ENCODE measurements at places on chromosomes 3 and 15. TPM values are rescaled to one million over a fixed set of nuclear protein-coding genes. Genes with fewer than 3 reads are reported as not detected.

DNA sequence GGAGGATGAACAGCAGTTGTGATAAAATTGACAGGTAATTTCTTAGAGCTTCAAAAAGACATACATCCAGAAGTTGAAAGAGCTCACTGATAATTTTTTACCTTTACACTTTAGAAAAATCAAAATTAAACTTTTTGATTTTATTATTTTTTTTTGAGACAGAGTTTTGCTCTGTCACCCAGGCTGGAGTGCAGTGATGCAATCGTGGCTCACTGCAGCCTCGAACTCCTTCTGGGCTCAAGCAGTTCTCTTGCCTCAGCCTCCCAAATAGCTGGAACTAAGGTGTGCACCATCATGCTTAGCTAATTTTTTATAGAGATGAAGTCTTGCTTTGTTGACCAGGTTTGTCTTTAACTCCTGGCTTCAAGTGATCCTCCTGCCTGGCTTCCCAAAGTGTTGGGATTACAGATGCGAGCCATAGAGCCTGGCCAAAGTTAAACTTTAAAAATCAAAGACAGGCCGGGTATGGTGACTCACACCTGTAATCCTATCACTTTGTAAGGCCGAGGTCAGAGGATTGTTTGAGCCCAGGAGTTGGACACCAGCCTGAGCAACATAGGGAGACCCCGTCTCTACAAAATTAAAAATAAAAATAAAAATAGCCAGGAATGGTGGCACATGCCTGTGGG is 21.7 kb downstream of the PLA2G4F start:
- H3K36me3 ChIP-seq: no peaks in the 10 kb centered on the region
- H3K4me1 ChIP-seq: peaks cover 10% of the 10 kb centered on the region
- no peak overlapping the region for H3K27ac ChIP-seq
- no peak for DNase-seq
- H3K27me3 ChIP-seq: peaks cover 10% of the 10 kb centered on the region
- no peak overlapping the region for H3K4me3 ChIP-seq

XYLB gene
- 9.9 TPM for total RNA-seq

GPR171 gene
- 191 TPM for total RNA-seq

- H3K4me1 ChIP-seq: no peaks in the 10 kb centered on the region
- H3K27ac ChIP-seq: no peak overlapping the region
- H3K36me3 ChIP-seq: peaks cover 70% of the 10 kb centered on the region
These were observed 43.3 kb downstream of the UBXN7 start for GRCh38 chr3:196388956-196389355.

DNA sequence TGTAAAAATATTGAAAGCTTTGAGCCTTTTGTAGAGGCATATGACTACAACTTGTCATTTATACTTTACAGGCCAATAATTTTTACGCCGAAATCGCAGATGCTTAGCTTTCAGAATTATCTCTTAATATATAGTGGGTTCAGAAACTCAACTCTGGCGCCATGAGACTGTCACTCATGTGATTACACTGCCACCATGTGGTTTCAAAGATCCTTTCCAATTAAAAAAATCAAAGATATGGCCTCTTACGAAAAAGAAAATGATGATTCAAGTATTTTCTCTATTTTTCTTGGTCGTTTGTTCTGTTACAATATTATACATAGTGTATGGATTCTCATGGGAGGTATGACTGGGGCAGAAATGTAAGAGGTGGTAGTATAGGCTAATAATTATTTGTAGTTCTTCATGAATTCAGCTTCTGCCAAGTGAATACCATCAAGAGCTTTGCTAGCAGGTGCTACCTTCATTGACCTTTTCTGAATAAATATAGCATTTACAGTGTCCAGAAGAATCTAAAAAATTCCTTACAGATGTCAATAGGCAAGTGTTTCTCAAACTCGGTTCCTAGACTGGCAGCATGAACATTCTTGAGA is 751.7 kb upstream of the GOLIM4 start:
- no peak overlapping the region for H3K27ac ChIP-seq
- H3K36me3 ChIP-seq: no peaks in the 10 kb centered on the region
- no peak overlapping the region for H3K4me3 ChIP-seq
- H3K27me3 ChIP-seq: no peaks in the 10 kb centered on the region
- DNase-seq: no peak

DNA sequence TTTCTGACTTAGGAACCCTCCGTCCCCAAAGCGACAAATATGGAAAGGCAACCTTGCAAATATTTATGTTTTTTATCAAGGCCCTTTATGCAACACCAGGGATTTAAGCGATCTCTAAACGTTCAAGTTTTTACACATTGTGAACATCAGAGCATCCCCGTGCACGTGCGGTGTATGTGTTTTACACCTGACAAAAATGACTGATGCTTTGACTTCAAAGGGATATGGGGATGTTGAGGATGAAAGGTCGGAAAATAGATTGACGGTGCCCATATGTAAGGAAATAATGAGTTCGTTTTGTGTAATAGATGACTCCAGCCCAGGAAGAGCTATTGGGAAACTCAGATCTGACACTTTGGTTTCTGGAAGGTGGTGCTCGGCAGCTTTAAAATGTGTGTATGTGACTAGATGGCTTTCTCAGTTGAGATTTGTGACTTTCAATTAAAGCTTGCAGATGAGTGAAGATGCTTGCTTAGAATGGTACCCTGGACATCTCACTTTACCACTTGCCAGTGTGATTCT is 866 bp downstream of the SLC49A4 start:
- peak overlapping the region; percentile 24 for H3K27ac ChIP-seq
- peak overlapping the region; percentile 69 for H3K4me3 ChIP-seq
- H3K27me3 ChIP-seq: no peaks in the 10 kb centered on the region
- H3K36me3 ChIP-seq: peaks cover 9% of the 10 kb centered on the region
- peaks cover 39% of the 10 kb centered on the region for H3K4me1 ChIP-seq
- no peak for DNase-seq

GRCh38 chr3:98884675-98885371 is 16.7 kb downstream of the DCBLD2 start:
- no peak for DNase-seq
- H3K4me1 ChIP-seq: no peaks in the 10 kb centered on the region
- H3K27ac ChIP-seq: no peak overlapping the region
- H3K4me3 ChIP-seq: no peak overlapping the region
- H3K27me3 ChIP-seq: no peaks in the 10 kb centered on the region

DNA sequence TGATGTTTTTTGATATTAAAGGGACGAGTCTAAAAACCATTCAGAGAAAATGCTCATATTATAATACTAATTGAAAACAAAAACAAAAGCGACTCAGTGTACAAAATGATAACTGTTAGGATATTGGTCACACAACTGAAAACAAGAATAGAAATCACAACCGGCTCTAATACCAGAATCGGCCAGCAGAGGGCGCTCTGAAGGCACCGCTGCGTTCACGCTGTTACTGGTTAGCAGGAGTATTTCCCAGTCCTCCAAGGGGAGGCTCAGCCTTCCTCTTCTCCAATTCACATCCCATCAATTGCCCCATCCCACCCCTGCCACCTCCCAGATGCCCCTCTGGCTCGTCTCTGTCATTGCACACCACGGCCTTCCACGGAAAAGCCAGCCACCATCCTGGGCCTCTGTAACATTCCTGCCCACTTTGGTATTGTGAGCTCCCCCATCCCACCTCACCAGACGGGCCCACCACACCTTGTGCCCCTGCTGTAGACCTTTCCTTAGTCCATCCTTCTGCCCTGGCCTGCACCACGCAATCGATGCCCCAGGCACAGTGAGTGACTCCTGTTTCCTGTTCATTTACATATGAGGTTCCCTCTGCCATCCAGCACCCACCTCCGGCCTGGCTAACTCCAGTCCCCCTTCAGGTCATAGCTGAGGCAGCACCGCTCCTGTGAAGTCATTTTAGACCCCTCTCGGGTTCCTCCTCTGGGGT is 8.5 kb downstream of the FAM107A start:
- H3K4me1 ChIP-seq: no peaks in the 10 kb centered on the region
- peaks cover 3% of the 10 kb centered on the region for H3K27me3 ChIP-seq
- no peak overlapping the region for H3K4me3 ChIP-seq
- no peaks in the 10 kb centered on the region for H3K36me3 ChIP-seq
- H3K27ac ChIP-seq: peak overlapping the region; percentile 1

DNA sequence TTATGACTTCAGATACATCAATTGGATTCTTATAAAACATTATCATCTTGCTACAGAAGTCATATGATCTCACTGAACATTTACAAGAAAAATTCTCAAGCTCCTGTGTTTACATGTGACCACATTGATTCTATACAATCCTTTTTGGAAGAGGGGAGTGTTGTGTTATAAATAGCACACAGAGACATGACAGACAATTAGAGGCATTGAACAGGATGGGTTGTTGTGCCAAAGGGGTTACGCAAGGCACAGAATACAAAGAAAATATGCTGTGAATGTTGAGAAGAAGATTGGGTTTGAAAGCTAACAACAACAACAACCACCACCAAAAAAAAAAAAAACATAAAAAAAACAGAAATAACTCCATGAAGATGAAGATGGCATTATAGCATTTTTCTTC is 32.5 kb upstream of the TBL1XR1 start:
- H3K27ac ChIP-seq: no peak overlapping the region
- H3K36me3 ChIP-seq: peaks cover 3% of the 10 kb centered on the region
- H3K4me1 ChIP-seq: peaks cover 1% of the 10 kb centered on the region
- no peak overlapping the region for H3K4me3 ChIP-seq
- DNase-seq: no peak

GRCh38 chr3:192133271-192133670 is 594.1 kb downstream of the FGF12 start:
- H3K27ac ChIP-seq: no peak overlapping the region
- no peaks in the 10 kb centered on the region for H3K4me1 ChIP-seq
- no peaks in the 10 kb centered on the region for H3K36me3 ChIP-seq
- H3K4me3 ChIP-seq: no peak overlapping the region

- H3K4me3 ChIP-seq: no peak overlapping the region
- peaks cover 15% of the 10 kb centered on the region for H3K36me3 ChIP-seq
- peaks cover 32% of the 10 kb centered on the region for H3K27me3 ChIP-seq
These were observed 3.0 kb downstream of the ARHGAP31 start for GRCh38 chr3:119297169-119297568.

CLEC3B gene
- total RNA-seq: not detected

- no peaks in the 10 kb centered on the region for H3K27me3 ChIP-seq
- H3K4me3 ChIP-seq: no peak overlapping the region
- DNase-seq: no peak
- H3K27ac ChIP-seq: no peak overlapping the region
- peaks cover 20% of the 10 kb centered on the region for H3K4me1 ChIP-seq
These were observed 91.0 kb downstream of the CPN2 start for GRCh38 chr3:194259982-194260766.

GRCh38 chr3:38119821-38120692 is 16.9 kb downstream of the ACAA1 start:
- DNase-seq: no peak
- no peak overlapping the region for H3K4me3 ChIP-seq
- H3K27me3 ChIP-seq: no peaks in the 10 kb centered on the region
- H3K36me3 ChIP-seq: peaks cover 28% of the 10 kb centered on the region
- no peaks in the 10 kb centered on the region for H3K4me1 ChIP-seq

CELF6 gene
- total RNA-seq: 0.27 TPM

DNA sequence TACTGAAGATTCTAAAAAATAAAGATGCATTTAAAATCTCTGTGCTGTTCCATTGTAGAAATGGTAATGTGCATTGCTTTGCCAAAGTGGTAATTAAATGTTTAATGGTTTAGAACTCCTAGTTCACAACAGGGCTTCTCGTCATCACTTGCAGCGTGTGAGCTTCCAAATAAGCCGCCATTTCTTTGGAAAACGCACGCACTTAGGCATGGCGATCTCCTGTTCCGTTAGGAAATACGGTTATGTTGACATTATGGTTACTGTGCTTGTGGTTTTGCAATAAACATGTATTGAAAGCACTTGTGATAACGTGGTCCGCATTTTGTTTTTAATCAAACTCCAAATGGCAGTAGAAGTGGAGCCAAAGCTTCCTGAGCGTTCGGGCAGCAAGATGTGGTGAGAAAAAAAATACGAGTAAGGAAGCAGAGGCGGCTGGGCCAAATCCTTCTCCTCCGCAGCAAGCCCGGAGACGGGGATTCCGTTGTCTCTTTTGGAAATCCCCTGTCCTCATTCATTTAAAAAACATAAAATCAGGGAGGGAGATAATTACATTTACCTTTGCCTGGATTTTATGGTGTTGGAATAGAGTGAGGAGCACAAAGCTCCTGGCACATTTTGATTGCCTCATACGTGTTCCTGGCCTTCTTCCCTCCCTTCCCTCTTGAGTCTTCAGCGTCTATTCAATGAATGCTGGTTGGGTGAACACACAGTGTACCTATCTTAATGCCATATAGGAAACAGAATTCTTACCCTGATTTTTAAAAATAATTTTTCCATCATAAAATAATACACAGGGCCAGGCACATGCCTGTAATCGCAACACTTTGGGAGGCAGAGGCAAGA is 97.5 kb downstream of the SLC49A4 start:
- H3K27me3 ChIP-seq: peaks cover 11% of the 10 kb centered on the region
- no peak overlapping the region for H3K27ac ChIP-seq
- peaks cover 27% of the 10 kb centered on the region for H3K4me1 ChIP-seq
- no peaks in the 10 kb centered on the region for H3K36me3 ChIP-seq

DNA sequence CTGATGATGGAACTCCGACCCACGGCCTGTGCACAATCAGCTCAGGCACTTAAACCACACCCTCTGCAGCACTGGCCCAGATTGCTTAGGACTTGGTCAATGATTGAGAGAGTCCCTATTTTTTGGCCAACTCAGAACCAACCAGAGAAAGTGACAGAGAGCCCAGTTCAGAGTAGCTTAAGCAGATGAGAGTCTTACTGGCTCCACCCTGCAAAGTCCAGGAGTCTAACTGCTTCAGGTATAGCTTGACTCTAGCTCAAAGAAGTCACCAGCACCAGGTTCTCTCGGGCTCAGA is 20.1 kb downstream of the SLC6A20 start:
- no peak for DNase-seq
- H3K27ac ChIP-seq: no peak overlapping the region
- peaks cover 9% of the 10 kb centered on the region for H3K4me1 ChIP-seq
- H3K4me3 ChIP-seq: no peak overlapping the region
- H3K27me3 ChIP-seq: peaks cover 35% of the 10 kb centered on the region
- no peaks in the 10 kb centered on the region for H3K36me3 ChIP-seq

DNA sequence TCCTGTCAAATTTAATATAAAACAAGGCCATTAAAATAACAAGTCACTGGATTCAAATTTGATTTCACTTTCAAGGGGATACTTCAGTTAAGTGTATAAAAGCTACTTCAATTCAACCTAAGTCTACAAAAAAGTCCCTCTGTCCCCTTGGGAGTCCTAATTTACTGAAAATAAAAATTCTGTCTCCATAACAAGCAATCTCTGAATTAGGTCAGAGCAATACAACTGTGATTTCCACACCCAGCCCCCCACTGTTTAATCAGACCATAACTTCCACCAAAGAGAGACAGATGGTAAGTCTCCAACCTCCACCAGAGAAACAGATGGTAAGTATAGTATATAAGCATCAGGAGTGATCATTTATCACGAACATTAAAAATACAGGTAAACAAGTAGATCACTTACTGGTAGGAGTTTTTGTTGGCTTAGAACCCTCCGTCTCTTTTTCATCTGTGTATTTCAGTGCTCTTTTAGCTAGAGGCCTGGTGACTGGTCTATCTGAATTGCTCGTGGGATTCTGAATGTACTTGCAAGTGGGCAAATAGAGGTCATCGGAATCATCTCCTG is 12.1 kb downstream of the SGO1 start:
- H3K27ac ChIP-seq: no peak overlapping the region
- DNase-seq: no peak
- peaks cover 41% of the 10 kb centered on the region for H3K36me3 ChIP-seq
- no peak overlapping the region for H3K4me3 ChIP-seq

LXN gene
- total RNA-seq: 17.7 TPM

- no peak overlapping the region for H3K4me3 ChIP-seq
- H3K4me1 ChIP-seq: no peaks in the 10 kb centered on the region
- peaks cover under 1% of the 10 kb centered on the region for H3K27me3 ChIP-seq
These were observed 21.2 kb downstream of the DUOX1 start for GRCh38 chr15:45150997-45151396.

Measured in activated T-helper 1 cell treated with anti-CD3 and anti-CD28 coated beads, Interleukin-12 subunit alpha, Interleukin-12 subunit beta, Interleukin-2, Interleukin-4 antibody, amounts not matched to agents 30 ng/mL and 10 ng/mL and 1 ng/mL, durations not matched to agents 14 hours and 24 hours and 36 hours (primary cell).